ENCODE measurements at places on chromosomes 5 and 9.

DNA sequence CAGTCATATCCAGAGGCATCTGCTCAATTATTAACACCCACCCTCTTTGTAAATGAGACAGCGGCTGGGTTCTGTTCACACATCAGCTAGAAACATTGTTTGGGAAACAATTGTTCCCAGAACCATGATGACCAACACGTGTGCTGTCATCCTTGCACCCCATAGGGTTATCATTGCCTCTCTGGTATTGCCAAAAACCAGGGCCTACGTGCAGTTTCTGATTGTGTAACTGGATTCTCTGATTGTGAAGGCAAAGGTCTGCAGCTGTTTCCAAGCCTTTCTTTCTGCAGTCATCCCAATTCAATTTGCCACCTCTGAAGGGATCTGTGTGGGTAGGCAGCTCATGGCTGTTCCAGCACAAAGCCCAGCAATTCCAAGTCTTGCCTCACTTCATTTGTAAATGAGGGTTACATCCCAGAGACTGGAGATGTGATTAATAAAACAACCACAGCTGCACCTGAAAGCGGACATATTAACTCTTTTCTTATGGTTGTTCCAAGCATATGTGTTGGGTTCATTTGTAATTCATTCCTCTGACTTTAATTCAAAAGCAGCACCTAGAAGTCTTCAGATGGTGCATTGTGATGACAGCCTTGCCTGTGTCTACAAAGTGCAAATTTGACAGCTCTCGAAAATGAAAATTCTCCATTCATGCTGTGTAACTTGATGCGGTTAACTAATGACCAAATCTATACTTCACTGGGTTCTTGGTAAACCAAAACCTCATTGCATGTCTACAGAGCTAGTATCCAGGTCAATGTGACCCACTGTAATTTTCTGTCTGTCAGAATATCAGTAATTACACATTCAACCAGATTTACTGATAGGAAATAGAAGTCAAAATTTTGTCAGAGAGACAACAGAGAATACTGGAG lies 66.6 kb downstream of the YIPF5 start:
- DNase-seq, result no peak

DNA sequence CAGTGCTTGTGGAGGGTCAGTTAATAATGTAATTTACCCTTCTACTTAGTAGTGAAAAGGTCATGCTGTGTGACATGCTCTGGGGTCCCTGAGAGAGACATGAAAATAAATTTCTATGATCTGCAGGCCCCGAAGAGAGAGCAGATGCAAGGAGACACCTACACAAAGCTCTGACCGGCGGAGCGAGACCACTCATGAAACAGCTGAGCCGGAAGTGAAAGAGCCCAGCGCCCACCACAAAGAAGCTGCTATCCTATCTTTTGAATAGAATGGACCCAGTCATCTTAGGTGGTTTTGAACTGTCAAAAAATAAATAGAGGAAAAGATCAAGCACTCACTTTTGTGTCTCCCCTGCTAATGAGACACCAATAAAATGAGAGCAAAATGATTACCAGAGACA lies 190.0 kb downstream of the MED10 start:
- no peak for DNase-seq

DNA sequence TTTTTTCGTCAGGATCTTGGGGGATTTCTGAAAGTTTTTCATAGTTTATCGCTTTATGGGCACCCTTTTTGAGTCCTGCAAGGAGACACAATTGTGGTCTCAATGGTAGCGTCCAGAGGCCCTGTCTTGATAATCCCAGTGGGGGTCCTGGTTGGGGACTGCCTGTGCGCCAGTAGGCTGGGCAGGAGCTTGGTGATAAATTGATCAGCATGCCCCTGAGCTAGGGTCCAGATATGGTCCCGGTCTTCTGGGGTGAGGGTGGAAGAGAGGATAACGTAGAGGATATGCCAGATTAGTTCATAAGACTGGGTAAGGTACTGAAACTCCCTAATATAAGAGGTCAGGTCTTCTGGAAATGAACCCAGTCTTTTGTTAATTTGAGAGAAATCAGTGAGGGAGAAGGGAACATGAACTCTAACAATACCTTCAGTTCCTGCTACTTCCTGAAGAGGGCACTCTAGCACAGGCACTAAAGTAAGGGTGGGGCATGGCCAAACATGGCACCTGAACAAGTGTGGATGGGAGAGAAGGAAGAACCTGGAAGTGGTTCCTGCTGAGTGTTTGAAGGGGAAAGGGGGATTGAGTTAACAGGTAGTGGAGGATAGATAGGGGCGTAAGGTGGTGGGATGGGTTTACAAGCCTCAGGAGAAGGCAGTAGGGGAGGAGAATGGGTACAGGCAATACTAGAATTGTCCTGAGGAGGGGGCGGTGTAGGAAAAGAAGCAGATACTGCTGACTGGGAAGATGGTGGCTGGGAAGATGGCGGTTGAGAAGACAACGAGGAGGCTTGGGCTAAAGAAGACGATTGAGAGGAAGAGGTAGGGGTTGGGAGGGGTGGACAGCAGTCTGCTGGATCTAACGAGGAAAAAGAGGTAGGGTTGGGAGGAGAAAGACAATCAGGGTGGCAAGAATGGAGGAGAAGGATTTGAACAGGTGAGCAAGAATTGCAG lies 33.8 kb upstream of the ANXA2R start:
- DNase-seq, result peak; percentile 45

GRCh38 chr5:139955616-139956273 lies 87.4 kb downstream of the NRG2 start:
- DNase-seq, result peak; percentile 47

- no peak for DNase-seq
Observed at GRCh38 chr9:35526087-35526801, 36.3 kb downstream of the RUSC2 start.

GRCh38 chr5:168048486-168048885 lies 243.0 kb upstream of the WWC1 start:
- no peak for DNase-seq

Measured in testis (tissue), 5 donors.